Activated B cell treated with CpG ODN at 0.5 μM for 24 hours (primary cell): ENCODE measurements at places on chromosomes 13 and 19.

DNA sequence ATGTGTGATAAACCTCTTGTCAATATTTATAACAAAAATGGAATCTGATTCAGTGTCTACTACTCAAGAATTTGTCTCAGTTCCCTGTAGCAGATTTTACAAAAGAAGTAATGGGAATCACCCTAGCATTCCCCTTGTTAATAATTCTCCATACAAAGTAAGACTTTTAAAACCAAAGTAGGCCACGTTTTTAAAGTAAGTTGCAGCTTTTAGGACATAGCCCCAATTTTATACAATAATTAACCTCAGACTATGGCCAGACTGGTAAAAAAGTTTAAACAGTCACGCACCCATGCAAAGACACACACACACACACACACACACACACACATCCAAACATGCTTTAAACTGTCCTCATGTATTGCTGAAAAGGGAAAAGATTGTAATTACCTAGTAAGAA, 589.9 kb downstream of the PCDH9 start:
- H3K4me1 ChIP-seq, result peaks cover 49% of the 10 kb centered on the region
- no peaks in the 10 kb centered on the region for H3K27me3 ChIP-seq
- H3K4me3 ChIP-seq, result no peak overlapping the region
- no peak for DNase-seq

- no peaks in the 10 kb centered on the region for H3K27me3 ChIP-seq
- no peaks in the 10 kb centered on the region for H3K36me3 ChIP-seq
- no peak overlapping the region for H3K27ac ChIP-seq
- no peak for DNase-seq
- no peak overlapping the region for H3K4me3 ChIP-seq
Observed at GRCh38 chr13:59801107-59801880, 362.4 kb downstream of the DIAPH3 start.

- peaks cover 55% of the 10 kb centered on the region for H3K4me1 ChIP-seq
- peak overlapping the region; percentile 99 for H3K4me3 ChIP-seq
- H3K27me3 ChIP-seq, result no peaks in the 10 kb centered on the region
- H3K36me3 ChIP-seq, result peaks cover 42% of the 10 kb centered on the region
Observed at GRCh38 chr19:13154911-13155471, 4.8 kb downstream of the IER2 start.

- DNase-seq, result no peak
- peaks cover 5% of the 10 kb centered on the region for H3K4me1 ChIP-seq
- H3K27me3 ChIP-seq, result peaks cover 44% of the 10 kb centered on the region
Observed at GRCh38 chr13:111120422-111120821, 5.3 kb downstream of the ARHGEF7 start.

- no peaks in the 10 kb centered on the region for H3K4me1 ChIP-seq
- no peak overlapping the region for H3K27ac ChIP-seq
Observed at GRCh38 chr13:68727165-68727564, 1380.5 kb upstream of the ATXN8OS start.

DNA sequence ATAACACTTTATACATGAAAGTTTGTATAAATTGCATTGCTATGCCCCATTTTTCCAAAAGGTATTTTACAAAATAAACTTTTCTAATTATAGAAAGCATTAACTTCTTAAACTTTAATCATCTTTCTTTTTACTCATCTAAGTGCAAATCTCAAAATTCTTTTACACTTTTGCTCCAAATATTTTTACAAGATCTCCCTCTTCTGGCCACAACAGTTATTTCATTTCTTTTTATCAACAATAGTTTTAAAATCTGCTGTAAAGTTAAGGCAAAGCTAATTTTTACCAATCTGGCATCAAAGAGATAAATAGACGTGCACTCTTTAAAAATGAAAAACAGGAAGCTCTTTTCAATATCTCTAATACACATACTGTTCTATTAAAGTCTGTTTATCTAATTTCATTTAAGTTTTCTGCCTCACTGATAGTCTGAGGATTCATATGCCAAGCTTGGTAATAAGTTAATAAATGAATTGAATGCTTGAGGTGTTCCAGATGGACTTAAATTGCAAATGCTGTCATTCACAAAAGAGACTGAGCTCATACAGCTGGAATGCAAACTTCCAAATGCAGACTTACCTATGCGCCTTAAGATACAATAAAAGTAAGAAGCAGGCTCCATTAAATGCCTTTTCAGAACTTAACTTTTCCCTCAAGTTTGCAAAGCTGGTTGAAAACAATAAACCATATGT, 583.0 kb upstream of the ATXN8OS start:
- no peaks in the 10 kb centered on the region for H3K36me3 ChIP-seq
- H3K27ac ChIP-seq, result no peak overlapping the region
- no peaks in the 10 kb centered on the region for H3K4me1 ChIP-seq
- no peaks in the 10 kb centered on the region for H3K27me3 ChIP-seq

DNA sequence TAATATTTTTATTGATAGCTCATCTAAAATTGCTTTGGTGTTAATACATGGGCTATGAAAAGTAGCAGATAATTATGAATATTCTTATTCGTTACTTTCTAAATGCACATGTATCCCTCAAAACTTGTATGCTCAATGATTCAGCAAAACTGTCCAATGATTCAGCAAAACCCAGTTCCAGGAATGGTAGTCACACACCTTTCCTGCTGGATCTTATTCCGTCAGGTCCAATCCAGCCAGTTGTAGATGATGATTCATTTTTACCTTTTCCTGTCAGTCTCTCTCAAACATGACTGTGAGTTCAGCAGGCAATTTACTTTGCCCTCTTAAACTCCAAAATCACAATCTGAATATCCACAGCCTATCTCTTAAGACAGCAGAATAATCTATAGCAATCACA, 1082.6 kb downstream of the EFNB2 start:
- no peaks in the 10 kb centered on the region for H3K36me3 ChIP-seq
- no peaks in the 10 kb centered on the region for H3K27me3 ChIP-seq
- H3K4me1 ChIP-seq, result no peaks in the 10 kb centered on the region
- H3K4me3 ChIP-seq, result no peak overlapping the region
- H3K27ac ChIP-seq, result no peak overlapping the region

DNA sequence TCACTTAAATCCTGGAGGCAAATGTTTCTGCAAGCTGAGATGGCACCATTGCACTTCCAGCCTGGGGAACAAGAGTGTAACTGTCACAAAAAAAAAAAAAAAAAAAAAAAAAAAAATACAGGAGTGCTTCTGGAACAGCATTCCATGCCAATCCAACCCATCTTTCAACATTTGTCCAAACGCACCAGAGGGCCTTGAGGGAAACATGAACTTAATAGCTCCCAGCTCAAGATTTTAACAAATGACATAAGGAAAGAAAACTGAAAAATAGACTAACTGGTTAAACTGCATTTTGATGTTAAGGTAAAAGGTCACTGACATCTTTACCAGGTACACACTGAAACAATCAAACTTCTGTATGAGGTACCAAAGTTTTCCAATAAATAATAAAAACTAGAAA, 47.7 kb upstream of the ZNF83 start:
- H3K27ac ChIP-seq, result no peak overlapping the region
- H3K4me3 ChIP-seq, result no peak overlapping the region
- no peaks in the 10 kb centered on the region for H3K27me3 ChIP-seq
- peaks cover 14% of the 10 kb centered on the region for H3K36me3 ChIP-seq

GRCh38 chr19:52188822-52189734, 774 bp upstream of the PPP2R1A start:
- peak overlapping the region; percentile 98 for H3K27ac ChIP-seq
- H3K27me3 ChIP-seq, result no peaks in the 10 kb centered on the region

DNA sequence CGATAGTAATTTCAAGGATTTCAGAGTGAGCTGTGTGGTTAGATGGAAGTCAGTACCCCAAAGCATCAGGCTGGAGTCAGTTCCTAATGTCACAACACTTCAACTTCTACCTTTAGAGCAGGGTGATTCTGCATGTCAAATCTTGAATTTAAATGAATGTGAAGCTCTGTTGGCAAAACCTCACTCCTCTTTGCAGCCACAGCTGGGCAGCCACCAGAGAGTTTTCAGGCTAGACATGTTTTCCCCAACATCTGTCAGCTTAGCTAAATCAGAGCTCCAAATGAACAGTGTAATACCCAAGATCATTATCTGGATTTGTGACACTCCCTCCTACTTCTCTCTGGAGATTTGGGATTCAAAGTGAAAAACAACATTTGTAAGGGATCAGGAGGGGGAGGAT, 33.7 kb upstream of the OLFM4 start:
- no peak overlapping the region for H3K4me3 ChIP-seq
- no peaks in the 10 kb centered on the region for H3K4me1 ChIP-seq
- H3K27ac ChIP-seq, result no peak overlapping the region
- no peak for DNase-seq
- peaks cover 6% of the 10 kb centered on the region for H3K27me3 ChIP-seq
- no peaks in the 10 kb centered on the region for H3K36me3 ChIP-seq

- peaks cover 56% of the 10 kb centered on the region for H3K4me1 ChIP-seq
- H3K27ac ChIP-seq, result no peak overlapping the region
- no peaks in the 10 kb centered on the region for H3K27me3 ChIP-seq
- H3K36me3 ChIP-seq, result peaks cover 23% of the 10 kb centered on the region
- no peak overlapping the region for H3K4me3 ChIP-seq
- no peak for DNase-seq
Observed at GRCh38 chr19:57816652-57817051, 1.9 kb upstream of the ZNF552 start.

- H3K27ac ChIP-seq, result no peak overlapping the region
- H3K4me3 ChIP-seq, result no peak overlapping the region
- no peaks in the 10 kb centered on the region for H3K27me3 ChIP-seq
- no peaks in the 10 kb centered on the region for H3K36me3 ChIP-seq
- no peak for DNase-seq
Observed at GRCh38 chr13:91722267-91722884, 324.0 kb downstream of the GPC5 start.

GRCh38 chr13:102461302-102461701, 59.5 kb upstream of the FGF14 start:
- peaks cover 6% of the 10 kb centered on the region for H3K27me3 ChIP-seq
- H3K27ac ChIP-seq, result no peak overlapping the region
- H3K4me3 ChIP-seq, result no peak overlapping the region
- no peak for DNase-seq

DNA sequence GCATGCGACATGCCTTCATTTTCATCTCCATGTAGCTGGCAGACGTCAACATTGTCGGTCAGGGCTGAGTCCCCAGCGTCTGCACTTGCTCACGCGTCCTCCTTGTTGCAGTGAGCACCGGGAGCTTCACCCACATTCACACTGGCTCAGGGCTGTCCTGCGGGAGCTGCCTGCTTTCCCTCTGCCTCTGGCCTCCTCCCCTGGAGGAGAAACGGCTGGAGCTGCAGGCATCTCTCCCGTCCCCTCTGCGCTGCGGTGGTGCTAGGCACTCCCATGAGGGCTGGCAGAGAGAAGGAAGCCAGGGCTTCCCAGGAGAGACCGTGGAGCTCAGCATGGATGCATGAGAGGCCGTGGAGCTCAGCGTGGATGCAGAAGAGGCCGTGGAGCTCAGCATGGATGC, 18.4 kb upstream of the TMEM255B start:
- no peak overlapping the region for H3K4me3 ChIP-seq
- no peak overlapping the region for H3K27ac ChIP-seq
- H3K27me3 ChIP-seq, result peaks cover 13% of the 10 kb centered on the region
- H3K4me1 ChIP-seq, result peaks cover 11% of the 10 kb centered on the region
- DNase-seq, result no peak
- H3K36me3 ChIP-seq, result no peaks in the 10 kb centered on the region

DNA sequence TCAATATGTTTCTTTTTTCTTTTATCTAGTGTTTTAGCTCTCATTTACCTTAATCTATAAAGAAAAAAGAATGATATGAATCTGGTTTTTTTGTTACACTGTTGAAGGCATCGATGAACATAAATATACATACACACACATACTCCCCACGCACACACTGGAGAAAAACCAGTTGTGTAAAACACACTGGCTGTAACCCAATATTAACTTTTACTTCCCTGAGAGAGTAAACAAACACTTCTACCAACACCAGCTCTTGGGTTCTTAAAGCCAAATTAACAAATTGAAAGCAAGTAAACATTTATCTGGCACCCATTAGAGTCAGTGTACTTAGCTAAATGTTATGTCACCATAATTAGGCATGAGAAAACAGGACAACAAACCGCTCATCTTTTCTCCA, 145.7 kb downstream of the ABCC4 start:
- H3K27ac ChIP-seq, result no peak overlapping the region
- no peak overlapping the region for H3K4me3 ChIP-seq
- H3K36me3 ChIP-seq, result peaks cover 9% of the 10 kb centered on the region
- H3K27me3 ChIP-seq, result no peaks in the 10 kb centered on the region
- H3K4me1 ChIP-seq, result no peaks in the 10 kb centered on the region

- DNase-seq, result no peak
- H3K36me3 ChIP-seq, result no peaks in the 10 kb centered on the region
- H3K27me3 ChIP-seq, result no peaks in the 10 kb centered on the region
- no peak overlapping the region for H3K27ac ChIP-seq
- H3K4me3 ChIP-seq, result no peak overlapping the region
Observed at GRCh38 chr13:22800526-22801401, 380.0 kb upstream of the SGCG start.

- peaks cover 28% of the 10 kb centered on the region for H3K4me1 ChIP-seq
- H3K36me3 ChIP-seq, result peaks cover 44% of the 10 kb centered on the region
- no peak overlapping the region for H3K4me3 ChIP-seq
- no peaks in the 10 kb centered on the region for H3K27me3 ChIP-seq
Observed at GRCh38 chr13:27636589-27637288, 15.0 kb downstream of the POLR1D start.

GRCh38 chr19:44636439-44637389, 7.0 kb upstream of the PVR start:
- H3K4me1 ChIP-seq, result no peaks in the 10 kb centered on the region
- no peak overlapping the region for H3K27ac ChIP-seq
- no peaks in the 10 kb centered on the region for H3K36me3 ChIP-seq
- no peak overlapping the region for H3K4me3 ChIP-seq
- no peak for DNase-seq

DNA sequence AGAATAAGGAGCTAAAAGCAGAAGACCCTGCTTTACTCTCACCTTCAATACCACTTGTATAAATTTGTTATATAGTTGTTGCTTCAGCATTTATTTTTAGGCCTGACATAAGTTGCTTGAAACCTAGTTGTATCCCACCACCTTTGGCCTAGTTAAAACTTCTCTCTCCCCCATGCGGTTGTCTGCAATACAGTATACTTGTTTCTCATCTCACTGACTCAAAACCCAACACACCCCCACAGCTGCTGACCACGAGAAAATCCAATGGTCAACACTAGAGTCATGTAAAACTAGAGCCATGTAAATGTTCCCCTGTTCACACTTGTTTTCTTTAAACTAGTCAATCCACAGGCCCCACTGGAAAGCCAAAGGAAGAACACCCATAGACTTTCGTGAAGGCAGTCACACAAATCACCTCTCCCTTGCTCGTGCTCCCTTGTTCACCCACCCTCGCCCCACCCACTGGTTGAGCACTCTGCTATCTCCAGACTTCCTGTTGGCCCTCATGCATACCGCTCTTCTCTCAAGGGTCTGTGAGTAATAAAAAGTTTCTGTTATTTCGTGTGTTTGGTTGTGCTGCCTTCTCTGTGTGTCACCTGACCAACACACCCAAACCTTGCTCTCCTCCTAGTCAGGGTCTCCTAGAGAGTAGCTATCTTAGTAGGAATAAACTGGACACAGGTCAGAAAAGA, 12.9 kb upstream of the CCDC169 start:
- no peak overlapping the region for H3K4me3 ChIP-seq
- no peaks in the 10 kb centered on the region for H3K4me1 ChIP-seq
- DNase-seq, result no peak
- no peaks in the 10 kb centered on the region for H3K27me3 ChIP-seq
